ENCODE measurements at places on chromosomes 4 and X.

GRCh38 chr4:68606240-68606639 lies 30.1 kb upstream of the UGT2B17 start:
- no peak for DNase-seq

DNA sequence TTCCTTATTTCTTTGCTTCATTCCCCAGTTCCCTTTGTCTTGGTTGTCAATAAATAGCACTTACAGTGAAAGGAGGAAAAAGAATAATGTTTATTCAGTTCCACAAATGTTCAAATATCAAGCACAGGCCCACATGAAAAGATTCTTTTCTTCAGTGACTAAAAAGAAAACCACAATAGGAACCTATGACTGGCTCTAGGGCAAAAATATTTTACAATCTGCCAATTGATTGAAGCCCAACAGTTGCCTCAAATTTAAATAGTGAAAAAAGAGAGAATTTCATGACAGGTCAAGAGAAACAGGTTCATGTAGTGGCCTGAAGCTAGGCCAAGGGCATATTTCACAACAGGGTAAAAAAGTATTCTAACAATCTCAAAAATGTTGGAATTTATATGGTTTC lies 553.8 kb downstream of the CENPC start:
- no peak for DNase-seq

- no peak for DNase-seq
Observed at GRCh38 chr4:16032396-16032770, 51.4 kb downstream of the PROM1 start.

DNA sequence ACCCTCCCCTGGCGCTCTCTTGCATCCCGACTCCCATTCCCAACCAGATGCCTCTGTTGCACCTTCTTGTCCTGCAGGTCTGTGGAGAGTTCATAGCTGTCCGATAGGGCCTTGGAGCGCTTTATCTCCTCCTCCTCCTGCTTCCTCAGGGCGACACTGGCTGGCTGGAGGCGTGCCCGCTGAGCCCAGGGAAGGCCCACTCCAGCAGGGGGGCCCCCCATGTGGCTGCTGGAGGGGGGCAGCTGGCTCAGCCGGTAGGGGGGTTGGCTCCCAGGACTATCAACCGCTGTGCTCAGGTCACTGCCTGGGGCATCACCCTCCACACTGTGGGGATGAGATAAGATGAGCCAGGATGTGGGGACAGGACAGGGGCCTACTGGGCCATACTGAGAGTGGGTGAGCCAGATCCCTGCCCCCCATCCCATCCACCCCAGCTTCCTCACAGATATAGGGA lies 25.6 kb downstream of the IQSEC2 start:
- no peak for DNase-seq

DNA sequence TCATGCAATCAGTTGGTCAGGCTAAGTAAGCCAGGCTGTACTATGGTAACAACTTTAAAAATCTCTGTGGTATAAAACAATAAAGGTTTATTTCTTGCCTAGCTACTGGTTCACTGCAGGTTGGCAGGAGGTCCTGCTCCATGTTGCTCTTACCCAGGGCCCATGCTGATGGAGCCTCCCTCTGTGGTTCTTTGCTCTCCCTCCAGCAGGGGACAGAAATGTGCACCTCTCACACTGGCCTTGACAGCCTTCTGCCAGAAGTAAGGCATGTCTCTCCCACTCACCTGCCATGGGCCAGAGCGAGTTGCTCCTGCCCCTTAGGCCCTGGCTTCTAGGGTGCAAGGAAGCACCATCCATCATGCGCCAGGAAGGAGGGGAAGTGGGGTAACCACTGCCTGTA lies 31.1 kb downstream of the CLDN22 start:
- DNase-seq: no peak

Measured in vagina (tissue), 2 donors.